Dorsolateral prefrontal cortex (tissue), 122 donors: ENCODE measurements at places on chromosomes 13 and 19.

DNA sequence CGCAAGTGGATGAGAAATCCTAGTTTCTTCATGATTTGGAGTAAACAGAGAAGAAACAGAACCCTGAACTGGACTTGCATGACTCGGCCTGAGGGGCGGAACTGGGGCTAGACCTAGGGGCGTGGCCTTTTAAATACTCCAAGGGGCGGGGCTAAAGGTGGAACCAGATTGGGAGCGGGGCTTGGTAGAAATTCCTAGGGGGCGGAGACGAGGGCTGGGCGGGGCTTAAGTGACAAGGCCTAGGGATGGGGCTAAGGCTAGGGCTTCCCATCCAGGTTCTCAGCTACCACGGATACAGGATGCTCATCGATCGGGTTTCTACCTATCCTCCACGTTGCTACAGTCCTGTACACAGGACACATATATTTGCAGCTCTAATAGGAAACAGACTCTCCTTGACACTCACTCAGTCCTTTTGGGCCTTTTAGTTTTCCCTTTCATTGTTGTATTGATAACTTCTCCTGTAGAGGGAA lies 372 bp upstream of the ZNF699 start:
- peak; percentile 89 for DNase-seq

- peak; percentile 96 for DNase-seq
Observed at GRCh38 chr13:46052319-46053161, at the start of gene ZC3H13. ZC3H13 (minus strand) TSS chr13:46052746; CDS start chr13:46045507, 7,239 bp downstream.

- DNase-seq, result no peak
Observed at GRCh38 chr13:31631071-31631470, 108.3 kb upstream of the RXFP2 start.

GRCh38 chr13:34207334-34207733 lies 389.4 kb downstream of the RFC3 start:
- no peak for DNase-seq

DNA sequence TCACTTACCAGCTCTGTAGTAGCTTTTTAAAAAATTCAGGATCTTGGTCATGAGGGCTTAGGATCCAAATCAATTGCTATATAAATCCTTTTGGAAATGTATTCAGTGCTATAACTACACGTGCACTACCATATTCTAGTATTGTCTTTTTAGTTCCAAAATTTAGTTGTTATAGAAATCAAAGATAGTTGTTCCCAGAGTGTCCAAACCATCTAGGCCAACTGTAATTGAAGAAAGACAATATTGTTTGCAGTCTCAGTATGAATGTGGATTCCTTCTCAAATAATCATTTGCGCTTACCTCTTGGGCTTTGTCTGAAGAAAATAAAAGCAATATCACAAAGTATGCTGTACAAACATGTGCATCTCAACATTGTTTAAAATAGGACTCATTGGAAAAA lies 184.1 kb upstream of the EDNRB start:
- DNase-seq, result no peak
